Activated CD4-positive, CD25-positive, alpha-beta regulatory T cell treated with anti-CD3 and anti-CD28 coated beads, Interleukin-2, amount 50 U/mL, for 16 hours (primary cell): ENCODE measurements at places on chromosomes 1 and 21.

- no peak for DNase-seq
Measured at GRCh38 chr21:42834726-42835191, 44.6 kb downstream of the WDR4 start.

DNA sequence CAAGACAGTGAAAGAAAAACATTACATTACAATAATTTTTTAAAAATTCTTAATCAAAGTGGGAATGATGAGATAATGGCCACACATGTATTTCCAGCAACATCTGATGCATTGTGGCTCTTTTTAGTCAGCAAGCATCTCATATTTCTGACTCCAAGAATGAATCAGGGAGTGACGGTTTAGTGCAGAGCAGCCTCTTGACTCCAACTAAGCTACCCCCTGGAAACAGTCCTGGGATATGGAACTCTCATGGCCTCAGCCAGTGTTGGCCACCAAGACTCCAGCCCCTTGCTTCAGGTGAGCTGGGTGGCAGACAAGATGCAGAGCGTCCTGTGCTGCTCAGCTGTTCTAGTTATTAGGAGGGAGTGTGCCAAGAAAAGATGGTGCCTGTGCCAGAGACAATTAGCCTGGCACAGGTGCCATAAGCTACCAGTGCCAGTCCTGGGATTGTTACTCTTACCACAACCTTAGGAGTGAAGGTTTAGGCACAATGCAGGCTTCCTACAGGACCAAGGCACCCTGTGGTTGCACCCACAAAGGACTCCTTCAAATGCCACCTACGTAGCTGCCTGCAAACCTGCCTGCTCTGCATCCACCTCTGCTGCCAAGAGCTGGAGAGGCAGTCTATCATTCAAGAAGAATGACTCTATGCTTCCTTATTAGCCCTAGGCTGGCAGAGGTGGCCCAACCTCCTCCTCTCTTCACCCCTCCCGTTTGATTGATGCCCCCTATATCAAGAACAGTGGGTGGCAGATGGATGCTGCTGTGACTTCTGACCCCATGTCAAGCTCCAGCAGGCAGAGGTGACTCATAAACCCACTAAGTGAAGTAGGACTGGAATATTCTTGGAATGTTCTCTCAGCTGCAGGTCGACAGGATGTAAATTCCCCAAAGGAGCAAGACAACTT lies 6.0 kb upstream of the SEC16B start:
- DNase-seq: no peak

DNA sequence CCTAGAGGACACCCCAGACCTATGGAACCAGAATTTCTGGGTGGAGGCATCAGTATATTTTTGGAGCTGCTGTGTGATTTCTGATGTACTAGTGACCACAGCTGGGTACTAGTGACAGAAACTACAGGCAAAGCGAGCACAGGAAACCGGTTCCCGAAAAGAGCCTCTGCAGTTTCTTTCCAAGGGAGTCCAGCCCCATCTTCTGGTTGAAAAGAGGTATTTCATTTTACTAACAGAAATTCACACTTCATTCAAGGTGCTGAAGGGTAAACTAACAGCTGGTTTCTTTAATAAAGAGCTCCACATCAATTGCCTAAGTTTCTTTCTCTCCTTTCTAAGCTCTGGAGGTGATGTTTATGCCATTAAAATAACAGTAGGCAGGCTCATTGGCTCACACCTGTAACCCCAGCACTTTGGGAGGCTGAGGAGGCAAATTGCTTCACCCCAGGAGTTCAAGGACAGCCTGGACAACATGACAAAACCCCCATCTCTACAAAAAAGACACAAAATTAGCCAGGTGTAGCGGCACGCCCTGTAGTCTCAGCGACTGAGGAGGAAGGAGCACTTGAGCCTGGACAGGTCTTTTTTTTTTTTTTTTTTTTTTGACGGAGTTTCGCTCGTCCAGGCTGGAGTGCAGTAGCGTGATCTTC lies 22.0 kb downstream of the THAP3 start:
- DNase-seq: no peak

GRCh38 chr1:31798086-31798432 lies 17.8 kb downstream of the SPOCD1 start:
- DNase-seq: no peak

DNA sequence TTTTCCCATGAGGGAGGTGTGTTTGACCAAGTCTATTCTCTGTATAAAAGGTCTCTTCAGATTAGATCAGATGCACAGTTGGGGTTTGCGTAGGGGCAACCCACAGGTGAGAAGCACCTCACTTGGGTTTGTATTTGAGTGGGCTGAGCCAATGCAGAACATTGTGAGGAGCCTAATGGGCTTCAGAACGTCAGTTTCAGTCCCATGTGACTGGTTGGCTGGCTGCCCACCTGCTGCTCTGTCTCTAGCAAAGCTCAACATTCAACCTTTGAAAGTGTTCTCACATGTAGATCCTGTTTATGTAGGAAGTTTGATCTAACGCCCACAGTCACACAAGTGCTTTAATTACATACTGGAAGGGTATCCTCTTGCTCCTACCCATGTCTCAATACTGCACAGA lies 105.5 kb downstream of the FASLG start:
- no peak for DNase-seq

GRCh38 chr1:201469645-201470074 lies 672 bp upstream of the PHLDA3 start:
- no peak for DNase-seq

GRCh38 chr1:156065871-156066270 lies 4.9 kb downstream of the RAB25 start:
- no peak for DNase-seq

DNA sequence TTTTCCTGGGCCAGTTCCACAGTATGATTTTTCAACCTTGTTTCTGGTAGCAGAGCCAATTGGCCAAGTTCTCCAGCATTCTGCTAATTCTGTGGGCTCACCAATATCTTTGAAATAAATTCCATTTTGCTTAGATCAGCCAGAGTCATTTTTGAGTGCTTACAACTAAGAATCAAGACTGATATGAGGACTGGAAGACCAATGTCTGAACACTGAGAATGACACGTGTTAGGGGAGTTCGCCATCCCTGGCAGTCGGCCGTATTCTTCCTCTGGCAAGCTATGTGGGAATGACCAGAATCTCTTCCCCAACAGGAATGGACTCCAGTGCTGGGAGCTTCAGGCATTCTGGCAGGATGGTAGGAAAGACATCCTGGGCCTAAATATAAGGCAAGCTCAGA lies 4.9 kb upstream of the TENT5C start:
- DNase-seq: no peak

- DNase-seq: no peak
Measured at GRCh38 chr1:200131551-200132125, 104.1 kb downstream of the NR5A2 start.

DNA sequence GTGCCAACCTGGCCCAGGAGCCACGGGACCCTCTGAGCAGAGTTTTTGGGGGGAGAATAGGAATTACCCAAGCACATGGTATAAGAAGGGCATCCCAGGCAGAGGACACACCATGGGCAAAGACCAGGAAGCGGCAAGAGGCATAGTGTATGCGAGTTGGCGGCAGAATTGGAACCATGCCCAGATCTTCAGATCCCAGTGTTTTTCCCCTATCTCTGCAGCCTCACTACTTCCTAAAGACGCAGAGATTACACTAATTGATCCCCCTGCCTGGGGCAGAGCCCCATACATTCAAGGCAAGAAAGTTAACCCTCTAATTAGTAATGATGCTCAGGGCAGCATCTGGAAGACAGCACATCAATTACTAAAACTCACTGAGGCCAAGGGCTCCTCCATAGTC lies 48.2 kb downstream of the SYT2 start:
- DNase-seq: no peak

DNA sequence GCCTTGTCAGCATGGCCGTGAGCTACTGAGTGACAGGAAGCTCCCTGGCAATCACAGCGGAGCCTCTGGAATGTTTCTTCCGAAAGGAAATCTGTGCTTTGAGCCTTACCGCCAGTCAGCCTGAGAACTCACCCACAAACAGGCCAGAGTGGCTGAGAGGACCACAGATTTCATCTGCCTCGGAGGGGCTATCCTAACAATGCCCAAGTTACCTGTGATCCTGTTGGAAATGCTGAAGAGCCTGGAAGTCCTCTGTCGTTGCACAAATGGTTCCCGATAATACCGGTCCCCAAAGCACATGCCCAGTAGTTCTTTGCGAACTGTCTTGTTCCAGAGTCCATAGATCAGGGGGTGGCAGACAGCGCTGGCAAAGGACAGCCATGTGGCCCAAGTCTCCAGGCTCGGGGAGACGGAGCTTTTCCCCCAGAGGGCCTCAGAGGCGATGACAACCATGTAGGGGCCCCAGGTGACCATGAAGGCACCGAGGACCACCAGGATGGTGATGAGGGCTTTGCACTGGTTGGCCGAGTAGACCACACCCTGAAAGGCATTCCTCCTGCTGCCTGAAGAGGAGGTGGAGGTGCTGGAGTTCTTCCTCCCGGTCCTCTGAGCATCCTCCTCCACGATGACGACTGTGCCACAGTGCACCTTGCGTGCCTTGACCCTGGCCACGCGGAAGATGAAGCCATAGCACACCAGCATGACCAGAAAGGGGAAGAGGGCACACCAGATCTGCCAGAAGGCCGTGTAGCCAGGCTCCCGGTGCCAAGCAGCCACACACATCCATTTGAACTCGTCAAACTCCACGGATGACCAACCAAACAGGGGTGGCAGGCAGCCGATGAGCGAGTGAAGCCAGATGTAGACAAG lies 40.2 kb downstream of the GPR161 start:
- DNase-seq: no peak

DNA sequence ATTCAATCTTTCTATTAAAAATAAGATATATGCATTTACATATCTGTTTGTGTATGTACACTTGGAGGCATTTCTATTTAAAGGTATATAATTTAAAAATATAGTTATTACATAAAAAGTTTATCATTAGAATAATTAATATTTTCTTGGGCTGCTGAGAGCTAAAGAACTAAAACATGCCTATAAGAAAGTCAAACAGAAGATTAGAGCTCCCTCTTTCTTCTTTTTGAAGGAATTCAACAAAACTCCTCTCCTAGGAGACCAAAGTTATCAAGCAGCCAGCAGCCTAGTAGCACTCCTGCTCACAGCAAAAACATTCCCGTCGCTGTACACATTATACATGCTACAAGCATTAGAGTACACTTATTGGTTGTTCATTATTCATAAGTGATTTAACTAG lies 216.4 kb downstream of the VAV3 start:
- no peak for DNase-seq

- no peak for DNase-seq
Measured at GRCh38 chr1:47002211-47002610, 21.3 kb upstream of the CYP4X1 start.

- no peak for DNase-seq
Measured at GRCh38 chr1:174743654-174744561, 255.8 kb upstream of the CACYBP start.

GRCh38 chr21:36719614-36720013 lies 20.7 kb downstream of the SIM2 start:
- no peak for DNase-seq

DNA sequence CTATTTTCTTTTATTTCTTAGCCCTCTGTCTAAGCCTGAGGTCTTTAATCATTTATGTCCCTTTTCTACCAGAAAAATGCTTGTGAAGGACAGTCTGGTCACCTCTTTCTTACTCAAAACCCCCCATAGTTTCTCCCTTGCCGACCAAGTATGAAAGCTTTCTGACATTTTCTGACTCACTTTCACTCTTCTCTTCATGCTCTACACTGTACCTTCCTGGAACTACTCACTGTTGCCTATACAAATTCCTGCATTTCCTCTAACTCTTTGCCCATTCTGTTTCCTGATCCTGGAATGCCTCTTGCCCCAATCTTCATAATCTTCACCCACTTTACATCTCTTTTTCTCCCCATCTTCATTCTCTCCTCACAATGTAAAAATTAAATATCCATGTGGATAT lies 380.0 kb downstream of the HHIPL2 start:
- no peak for DNase-seq

- DNase-seq: no peak
Measured at GRCh38 chr1:72282271-72283021, at the start of gene NEGR1. Gene NEGR1, minus strand, starts transcription at chr1:72282539.

DNA sequence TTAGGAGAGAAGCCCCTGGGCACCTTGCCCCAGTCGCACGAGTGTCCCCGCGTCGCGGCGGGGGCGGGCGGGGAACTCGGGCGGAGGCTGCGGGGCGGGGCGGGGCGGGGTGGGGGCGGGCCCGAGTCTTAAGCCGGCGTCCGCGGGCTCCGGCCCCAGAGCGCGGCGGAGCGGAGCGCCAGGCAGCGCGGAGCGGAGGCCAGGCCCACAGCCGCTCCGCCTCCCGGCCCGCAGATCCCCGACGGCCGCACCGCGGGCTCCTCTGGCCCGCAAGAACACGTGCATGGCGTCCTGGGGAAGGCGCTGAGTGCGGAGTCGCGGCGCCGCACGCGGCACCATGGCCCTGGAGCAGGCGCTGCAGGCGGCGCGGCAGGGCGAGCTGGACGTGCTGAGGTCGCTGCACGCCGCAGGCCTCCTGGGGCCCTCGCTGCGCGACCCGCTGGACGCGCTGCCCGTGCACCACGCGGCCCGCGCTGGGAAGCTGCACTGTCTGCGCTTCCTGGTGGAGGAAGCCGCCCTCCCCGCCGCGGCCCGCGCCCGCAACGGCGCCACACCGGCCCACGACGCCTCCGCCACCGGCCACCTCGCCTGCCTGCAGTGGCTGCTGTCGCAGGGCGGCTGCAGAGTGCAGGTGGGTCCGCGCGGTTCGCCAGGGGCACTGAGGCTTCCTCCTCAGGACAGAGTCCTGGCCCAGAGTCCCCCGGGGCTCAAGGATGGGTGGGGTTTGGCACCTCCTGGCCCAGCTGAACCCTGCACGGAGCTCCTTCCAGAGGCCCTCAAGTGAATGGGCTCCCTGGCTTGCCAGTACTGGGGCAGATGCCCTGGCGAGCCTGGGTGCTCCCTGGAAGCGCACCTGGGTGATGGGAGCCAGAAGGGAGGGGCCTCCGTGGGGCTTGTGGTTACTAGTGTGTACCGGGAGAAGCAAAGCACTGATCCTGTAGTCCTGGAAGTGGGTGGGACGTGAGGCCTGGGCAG lies at the start of gene ESPN:
TSS of gene ESPN (plus strand) at position 158 of the 975 bp plus-strand sequence. CDS start at position 338, 180 bp downstream.
- no peak for DNase-seq

GRCh38 chr1:147620543-147620942 lies 49.8 kb downstream of the ACP6 start:
- DNase-seq: no peak

DNA sequence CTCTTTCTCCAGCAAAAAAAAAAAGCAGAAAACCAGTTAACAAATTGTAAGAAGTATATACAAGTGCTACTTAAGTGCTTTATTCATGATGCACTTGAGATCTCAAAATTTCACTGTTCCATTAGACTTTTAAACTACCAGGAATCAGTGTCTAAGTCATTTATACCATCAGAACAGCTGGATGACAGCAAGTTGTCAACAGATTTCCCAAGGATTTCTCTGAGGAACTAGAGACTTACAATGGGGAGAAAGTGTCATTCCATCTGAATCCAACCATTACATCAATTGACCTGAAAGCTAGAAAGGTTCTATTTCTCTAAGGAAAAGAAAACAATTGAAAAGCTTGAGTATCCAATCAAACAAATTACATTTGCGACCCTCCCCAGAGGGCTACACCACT lies 43.8 kb downstream of the USH2A start:
- DNase-seq: no peak

GRCh38 chr1:113271039-113271438 lies 119.3 kb upstream of the MAGI3 start:
- DNase-seq: no peak

- no peak for DNase-seq
Measured at GRCh38 chr21:33892853-33893252, 22.8 kb downstream of the ATP5PO start.

GRCh38 chr21:14457762-14458161 lies 74.8 kb upstream of the HSPA13 start:
- no peak for DNase-seq

GRCh38 chr1:203480525-203481084 lies 5.0 kb downstream of the PRELP start:
- no peak for DNase-seq

- DNase-seq: no peak
Measured at GRCh38 chr1:153353226-153353947, 4.3 kb upstream of the S100A9 start.

- no peak for DNase-seq
Measured at GRCh38 chr1:117561551-117561950, 44.3 kb upstream of the TENT5C start.
